Mesendoderm (in vitro differentiated cells): ENCODE measurements at places on chromosomes 1 and 21.
A peak's percentile ranks its signal among the peaks of the same experiment; 100 is the strongest.

- DNase-seq = no peak
Measured at GRCh38 chr1:97853221-97853620, 67.6 kb downstream of the DPYD start.

GRCh38 chr1:247487057-247487456, 29.2 kb upstream of the OR2B11 start:
- peak; percentile 72 for DNase-seq

GRCh38 chr1:25204797-25205480, 27.4 kb downstream of the SYF2 start:
- DNase-seq = peak; percentile 71

- no peak for DNase-seq
Measured at GRCh38 chr1:245054105-245054504, 100.7 kb upstream of the KIF26B start.

DNA sequence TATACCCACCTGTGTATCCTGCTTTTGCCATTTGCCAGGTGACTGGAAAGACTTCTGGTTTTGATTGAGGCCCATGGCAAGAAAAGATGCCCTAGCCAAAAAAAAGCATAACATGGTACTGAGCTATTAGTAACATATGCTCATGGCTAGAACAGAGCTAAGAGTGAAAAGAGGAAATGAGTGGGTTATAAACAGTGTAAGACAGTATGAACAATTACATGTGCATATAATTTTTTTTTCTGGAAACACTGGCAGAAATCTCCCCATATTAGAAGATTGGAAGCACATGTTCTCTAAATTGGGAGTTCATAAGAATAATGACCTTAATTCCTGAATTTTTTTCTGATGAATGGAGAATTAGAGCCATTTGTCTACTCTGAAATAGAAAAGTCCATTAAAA, 41.2 kb upstream of the PDC start:
- no peak for DNase-seq

GRCh38 chr1:174008269-174008668, 13.9 kb downstream of the RC3H1 start:
- no peak for DNase-seq

DNA sequence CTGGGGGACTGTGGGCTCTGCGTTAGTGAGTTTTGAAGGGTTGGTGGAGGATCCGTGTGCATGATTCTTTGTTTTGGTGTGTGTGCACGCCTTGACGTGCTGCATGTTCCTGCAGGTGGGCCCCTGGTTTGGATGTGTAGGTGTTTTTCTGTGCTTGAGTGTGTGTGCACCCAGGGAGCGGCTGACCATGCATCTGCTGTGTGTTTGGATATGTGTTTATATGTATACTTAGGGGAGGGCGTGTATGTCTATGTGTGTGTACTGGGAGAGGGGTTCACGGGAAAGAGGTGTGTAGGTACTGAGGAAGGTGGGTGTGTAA, 1.1 kb downstream of the VANGL2 start:
- DNase-seq = no peak

GRCh38 chr1:65026235-65026634, 59.9 kb upstream of the JAK1 start:
- DNase-seq = peak; percentile 46

DNA sequence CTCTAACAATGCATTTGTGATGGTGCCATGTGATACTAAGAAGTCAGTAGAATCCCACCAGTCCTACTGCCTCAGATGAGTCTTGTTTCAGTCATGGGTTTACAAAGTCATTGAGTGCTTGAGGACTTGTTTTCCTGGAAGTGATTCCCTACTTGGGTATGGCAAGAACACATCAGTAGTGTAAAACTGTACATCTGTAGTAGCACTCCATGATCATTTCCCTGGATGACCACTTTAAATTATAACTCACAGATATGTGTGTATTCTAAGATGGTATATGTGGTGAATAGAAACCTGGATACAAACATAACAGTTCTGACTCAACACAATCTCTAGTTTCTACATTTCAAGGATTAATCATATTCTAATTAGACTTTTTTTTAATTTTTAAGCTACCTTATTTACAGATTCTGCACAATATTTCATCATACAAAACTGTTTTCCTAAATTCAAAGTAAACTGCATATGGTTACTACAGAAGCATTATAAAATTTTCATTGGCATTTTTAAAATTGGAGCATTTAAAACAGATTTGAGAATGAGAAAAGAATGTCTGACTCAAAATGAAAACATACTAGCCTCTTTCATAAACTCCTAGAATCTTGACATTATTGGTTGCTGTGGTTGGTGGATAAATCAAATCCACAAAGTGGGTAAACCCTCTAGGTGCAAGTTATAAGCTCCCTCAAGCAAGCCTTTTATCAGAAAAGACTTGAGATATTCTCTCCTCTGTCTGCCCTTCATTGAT, 6.8 kb upstream of the PSMG1 start:
- DNase-seq = no peak

DNA sequence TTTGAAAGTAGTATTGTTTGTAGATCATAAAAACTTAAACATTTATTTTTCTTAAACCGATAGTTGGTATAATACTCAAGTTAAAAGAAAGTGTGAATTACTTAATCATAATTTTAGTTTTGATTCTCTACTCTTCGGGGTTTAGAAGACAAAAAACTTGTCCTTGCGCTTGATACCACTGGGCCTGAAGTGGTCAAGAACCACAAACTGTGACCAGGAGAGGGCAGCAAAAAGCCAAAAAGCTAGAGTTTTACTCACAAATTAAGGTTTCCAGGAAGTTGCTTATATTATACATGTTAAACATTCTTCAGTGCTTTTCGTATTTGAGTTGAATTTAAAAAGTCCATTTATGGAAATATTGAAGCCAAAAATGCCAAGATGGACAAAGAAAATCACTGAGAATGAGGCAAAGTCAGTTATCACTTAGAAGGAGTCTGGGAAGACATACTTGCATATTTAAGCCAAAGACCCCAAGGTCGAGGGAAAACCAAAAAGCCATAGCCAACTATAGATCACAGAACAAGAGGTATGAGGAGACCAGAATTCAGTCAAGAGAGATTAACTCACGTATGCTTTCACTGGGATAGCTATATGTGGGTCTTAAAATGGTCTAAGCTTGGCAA, 34.2 kb downstream of the EFCAB7 start:
- peak; percentile 66 for DNase-seq

GRCh38 chr1:221521686-221522085, 220.2 kb downstream of the DUSP10 start:
- no peak for DNase-seq

DNA sequence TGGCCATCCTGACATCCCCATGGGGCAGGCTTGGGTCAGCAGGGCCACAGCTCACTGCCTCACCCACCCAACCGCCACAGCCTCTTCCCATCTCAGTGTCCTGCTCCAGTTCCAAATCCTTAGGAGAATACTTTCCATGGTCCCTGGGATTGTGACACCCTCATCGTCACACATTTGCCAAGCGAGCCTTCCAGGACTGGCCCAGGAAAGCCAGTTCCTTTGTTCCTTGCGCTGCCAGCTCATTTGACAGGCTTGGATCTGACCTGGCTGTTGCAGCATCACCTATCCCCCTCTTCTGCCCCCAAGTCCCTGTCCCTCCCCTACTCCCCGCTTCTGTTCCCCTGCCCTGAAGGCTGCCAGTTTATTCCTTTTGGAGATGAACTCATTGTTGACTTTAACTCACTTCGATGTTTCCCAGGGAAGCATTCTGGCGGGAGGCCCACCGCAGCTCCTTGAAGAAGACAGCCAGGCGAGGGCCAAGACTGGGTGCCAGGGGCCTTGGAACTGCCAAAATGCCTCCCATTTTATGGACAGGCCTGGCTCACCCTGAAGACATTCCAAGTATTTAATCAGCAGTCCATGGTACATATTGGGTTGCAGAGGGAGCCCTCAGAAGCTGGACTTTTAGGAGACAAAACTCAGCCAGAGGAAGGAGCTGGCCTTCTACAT, 10.2 kb upstream of the GNL2 start:
- DNase-seq = no peak

- DNase-seq = no peak
Measured at GRCh38 chr21:44371596-44371995, 18.2 kb downstream of the TRPM2 start.

DNA sequence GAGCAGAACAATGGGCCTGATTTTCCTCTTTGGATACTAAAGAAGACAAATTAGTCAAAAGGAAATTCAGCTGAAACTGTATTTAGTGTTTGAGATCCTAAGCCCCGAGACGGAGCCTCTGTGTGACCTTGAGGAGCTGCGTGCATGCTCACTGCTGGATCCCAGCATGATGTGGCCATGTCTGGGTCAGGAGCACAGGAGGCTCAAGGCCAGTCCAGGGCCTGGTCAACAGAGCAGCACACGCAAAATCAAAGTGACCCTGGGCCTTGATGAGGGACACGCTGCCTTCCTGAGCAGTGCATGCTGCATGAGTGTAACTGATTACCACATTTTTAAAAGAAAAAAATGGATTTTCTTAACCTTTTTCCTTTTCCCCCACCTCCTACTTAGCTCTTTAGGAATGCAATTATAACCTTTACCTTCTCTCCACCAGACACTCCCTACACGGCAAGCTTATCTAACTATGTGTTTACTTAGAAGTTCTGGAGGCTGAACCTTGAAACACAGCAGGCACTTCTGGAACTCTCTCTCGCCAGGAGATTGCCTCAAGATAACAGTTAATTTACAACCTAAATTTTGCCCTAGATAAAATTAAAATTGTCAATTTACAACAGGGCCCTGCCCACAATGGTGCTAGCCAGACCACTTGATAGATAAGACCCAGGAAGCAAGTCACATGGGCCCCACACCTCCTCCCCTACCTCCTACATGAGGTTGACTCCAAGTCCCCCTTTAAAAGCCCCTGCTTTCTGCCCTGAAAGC, 144.6 kb downstream of the LRIG2 start:
- peak; percentile 95 for DNase-seq
